Stimulated activated CD8-positive, alpha-beta memory T cell treated with anti-CD3 and anti-CD28 coated beads, Interleukin-15, amount 100 ng/mL, for 1 hour (primary cell): ENCODE measurements at places on chromosomes 3 and 15.

- DNase-seq: no peak
Observed at GRCh38 chr15:27412415-27412814, 441.4 kb downstream of the GABRG3 start.

- no peak for DNase-seq
Observed at GRCh38 chr15:73982222-73982962, 9.7 kb downstream of the STOML1 start.

GRCh38 chr3:159785273-159785708, 203.3 kb upstream of the IL12A start:
- DNase-seq: no peak

- DNase-seq: no peak
Observed at GRCh38 chr15:80123034-80123433, 29.8 kb upstream of the FAH start.

DNA sequence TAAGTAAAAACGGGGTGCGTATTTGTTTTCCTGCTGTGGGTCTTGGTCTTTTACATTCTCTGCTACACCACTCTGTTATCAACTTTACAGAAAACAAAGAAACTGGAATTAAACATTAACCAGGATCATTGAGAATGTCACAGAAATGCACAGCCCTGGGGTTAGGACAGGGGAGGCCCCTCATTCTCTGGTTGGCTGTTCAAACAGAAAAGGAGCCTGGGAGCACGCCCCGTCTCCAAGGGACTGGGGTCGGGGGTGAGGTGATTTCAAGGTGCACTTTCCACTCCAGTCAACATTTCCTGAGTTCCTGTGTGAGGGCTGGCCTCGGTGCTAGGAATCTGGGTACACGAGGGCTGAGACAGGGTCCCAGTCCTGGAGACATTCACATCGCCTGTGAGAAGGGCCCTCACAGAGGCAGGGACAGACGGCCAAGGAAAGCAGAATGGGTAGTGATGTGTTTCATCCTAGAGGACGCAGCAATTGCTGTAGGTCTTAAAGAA, 30.3 kb downstream of the CPN2 start:
- no peak for DNase-seq

DNA sequence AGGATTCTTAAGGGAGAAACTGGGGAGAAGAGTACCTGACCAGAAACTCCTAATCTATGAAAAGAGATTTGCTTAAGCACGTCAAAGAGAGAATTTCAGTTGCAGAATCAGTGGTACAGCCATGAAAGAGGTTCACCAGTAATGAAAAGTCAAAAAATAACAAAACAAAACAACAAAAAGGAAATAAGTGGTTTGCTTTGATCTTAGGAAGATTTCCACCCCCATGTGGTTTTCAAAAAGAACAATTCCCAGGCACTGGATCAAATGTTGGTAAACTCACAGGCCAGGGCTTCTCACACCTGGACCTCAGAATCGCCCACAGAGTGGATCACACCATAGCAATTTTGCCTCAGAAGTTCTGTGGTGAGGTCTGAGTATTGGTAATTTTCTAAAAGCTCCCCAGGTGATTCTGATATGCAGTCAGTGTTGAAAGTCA, 67.5 kb downstream of the TMEM39A start:
- no peak for DNase-seq

GRCh38 chr3:157475921-157476414, 27.2 kb downstream of the VEPH1 start:
- DNase-seq: no peak

- no peak for DNase-seq
Observed at GRCh38 chr3:18351069-18351628, 74.0 kb downstream of the SATB1 start.

- no peak for DNase-seq
Observed at GRCh38 chr3:82824491-82824890, 1063.0 kb upstream of the GBE1 start.

DNA sequence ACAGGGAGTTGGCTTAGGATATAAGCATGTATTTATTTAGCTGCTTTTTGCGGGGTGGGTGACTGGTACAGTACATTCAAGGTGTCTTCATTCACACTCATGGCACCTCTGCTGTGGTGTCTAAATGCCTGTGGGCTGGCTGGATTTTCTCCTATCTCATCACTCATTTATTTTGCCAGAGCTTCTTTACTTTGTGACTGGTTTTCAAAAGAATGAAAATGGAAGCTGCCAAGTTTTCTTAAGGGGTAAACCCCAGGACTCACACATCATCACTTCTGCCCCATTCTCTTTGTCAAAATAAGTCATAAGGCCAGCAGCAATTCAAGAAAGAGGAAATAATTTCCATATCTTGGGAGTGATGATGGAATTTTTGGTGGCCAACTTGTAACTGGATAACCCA, 493.4 kb upstream of the ALCAM start:
- no peak for DNase-seq

DNA sequence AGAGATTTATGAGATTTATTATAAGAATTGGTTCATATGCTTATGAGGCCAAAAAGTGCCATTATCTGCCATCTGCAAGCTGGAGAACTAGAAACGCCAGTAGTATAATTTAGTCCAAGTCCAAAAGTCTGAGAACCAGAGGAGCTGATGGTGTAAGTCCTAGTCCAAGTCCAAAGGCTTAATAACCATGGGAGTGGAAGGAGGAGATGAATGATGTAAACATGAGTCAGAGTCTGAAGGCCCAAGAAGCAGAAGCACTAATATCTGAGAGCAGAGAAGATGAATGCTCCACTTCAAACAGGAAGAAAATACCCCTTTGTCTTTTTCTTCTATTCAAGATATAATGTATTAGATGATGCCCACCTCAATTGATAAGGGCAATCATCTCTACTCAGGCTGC, 185.7 kb downstream of the CGGBP1 start:
- DNase-seq: no peak

DNA sequence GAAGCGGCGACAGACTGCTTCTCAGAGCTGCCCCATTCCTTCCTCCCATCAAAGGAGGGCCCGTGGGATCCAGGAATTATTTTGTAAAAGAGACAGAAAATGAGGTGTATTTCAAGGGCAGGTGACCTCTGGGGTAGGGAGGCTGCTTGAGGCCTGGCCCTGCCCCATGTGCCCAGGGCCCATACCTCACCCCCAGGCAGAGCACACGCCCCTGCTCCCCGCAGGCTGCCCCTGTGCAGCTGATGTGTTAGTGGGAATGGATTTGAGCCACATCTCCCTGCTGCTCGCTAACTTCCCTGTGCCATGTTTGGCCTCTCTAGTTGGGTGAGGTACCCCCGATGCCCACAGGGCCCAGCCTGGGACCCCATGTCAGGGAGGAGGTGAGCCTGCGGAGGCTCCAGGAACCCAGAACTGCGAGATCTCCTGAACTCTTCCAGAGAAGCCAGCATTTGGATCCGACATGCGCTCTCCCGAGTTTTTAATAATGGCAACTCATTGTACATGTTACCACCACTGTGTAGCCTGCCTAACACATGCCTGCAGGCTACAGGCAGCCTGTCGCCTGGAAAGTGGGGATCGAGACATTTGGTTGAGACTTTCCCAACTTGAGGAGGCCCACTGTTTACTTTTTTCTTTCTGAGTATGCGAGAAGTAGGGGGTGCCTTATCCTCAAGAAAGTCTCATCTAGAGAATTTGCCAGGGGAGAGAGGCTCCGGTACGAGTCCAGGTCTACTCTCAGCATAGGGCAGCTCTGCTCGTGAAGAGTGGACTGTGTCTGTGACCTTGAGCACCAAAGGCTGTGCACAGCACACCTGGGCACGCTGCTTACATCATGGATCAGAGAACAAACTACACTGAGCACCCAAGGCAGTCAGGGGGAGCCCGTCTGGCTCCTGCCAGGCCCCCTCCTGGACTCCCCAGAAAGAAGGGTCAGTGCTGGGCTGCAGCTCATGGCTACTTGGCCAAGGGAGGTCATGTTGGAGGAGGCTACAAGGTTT, 36.1 kb downstream of the PCSK6 start:
- DNase-seq: no peak
